ENCODE measurements at places on chromosomes 12 and 14. TPM values are rescaled to one million over a fixed set of nuclear protein-coding genes. Genes with fewer than 3 reads are reported as not detected.

Gene PLBD1
- polyA plus RNA-seq, result 20.6 TPM

Gene CNTN1
- not detected for polyA plus RNA-seq

Gene NAB2
- polyA plus RNA-seq, result 30.4 TPM

Gene NEUROD4
- polyA plus RNA-seq, result not detected

Gene NR1H4
- not detected for polyA plus RNA-seq

Gene PRH2
- polyA plus RNA-seq, result not detected

Gene REP15
- polyA plus RNA-seq, result not detected

Gene MYO1H
- not detected for polyA plus RNA-seq

Gene RTRAF
- polyA plus RNA-seq, result 126 TPM

Gene RNASE7
- not detected for polyA plus RNA-seq

Gene DUSP6
- 0.04 TPM for polyA plus RNA-seq

Gene TAS2R19
- 0.21 TPM for polyA plus RNA-seq

Gene RITA1
- polyA plus RNA-seq, result 26.4 TPM

Gene GALNT8
- 0.46 TPM for polyA plus RNA-seq

Gene GCN1
- polyA plus RNA-seq, result 94.0 TPM

Gene FICD
- polyA plus RNA-seq, result 2.7 TPM

Gene SIX1
- 0.08 TPM for polyA plus RNA-seq

Gene TEDC1
- polyA plus RNA-seq, result 18.9 TPM

Gene REM2
- polyA plus RNA-seq, result 0.97 TPM

Gene ARID4A
- polyA plus RNA-seq, result 7.5 TPM

Gene PTPN6
- polyA plus RNA-seq, result 4.7 TPM

Gene AREL1
- polyA plus RNA-seq, result 16.5 TPM

Gene RPL6
- 2,396 TPM for polyA plus RNA-seq

Gene NID2
- not detected for polyA plus RNA-seq

Gene FBLN5
- 0.11 TPM for polyA plus RNA-seq

All from K562 (cell line).